ENCODE measurements at places on chromosomes 12 and 14.

DNA sequence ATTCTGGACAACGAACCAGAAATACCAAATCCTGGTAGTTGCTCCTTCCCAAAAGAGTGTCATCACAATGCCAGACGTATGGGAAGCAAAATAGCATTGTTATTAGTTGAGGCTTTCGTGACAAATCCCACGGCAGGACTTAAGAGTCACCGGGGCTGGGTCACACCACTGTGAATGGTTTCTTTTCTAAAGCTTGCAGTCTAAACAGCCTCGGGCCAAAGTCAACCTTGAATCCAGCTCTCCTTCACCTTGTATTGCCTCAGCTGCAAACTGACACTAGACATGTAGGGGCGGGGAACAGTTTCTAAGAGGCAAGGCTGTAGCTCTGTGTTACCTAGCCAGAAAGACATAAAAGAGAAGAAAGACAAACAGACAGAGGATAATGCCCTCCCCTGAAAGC, 734.8 kb downstream of the MED13L start:
- no peak for DNase-seq

DNA sequence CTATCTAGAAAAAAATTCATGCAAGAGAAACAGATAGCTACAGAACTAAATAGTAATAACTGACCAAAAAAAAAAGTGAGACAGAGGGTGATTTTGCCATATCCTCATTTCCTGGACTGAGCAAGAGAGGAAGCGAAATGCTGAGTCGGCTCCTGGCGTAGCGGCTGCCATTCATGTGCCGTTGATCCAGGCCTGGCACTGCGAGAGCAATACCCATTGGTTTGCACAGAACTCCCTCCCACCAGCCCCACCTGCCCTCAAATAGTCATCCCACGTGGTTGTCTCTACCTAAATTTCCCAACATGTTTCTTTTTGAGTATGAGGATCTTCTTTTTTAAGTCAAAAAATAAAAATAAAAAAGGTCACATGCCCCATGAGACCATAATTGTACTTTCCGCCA, 9.4 kb upstream of the WNT5B start:
- DNase-seq, result no peak

DNA sequence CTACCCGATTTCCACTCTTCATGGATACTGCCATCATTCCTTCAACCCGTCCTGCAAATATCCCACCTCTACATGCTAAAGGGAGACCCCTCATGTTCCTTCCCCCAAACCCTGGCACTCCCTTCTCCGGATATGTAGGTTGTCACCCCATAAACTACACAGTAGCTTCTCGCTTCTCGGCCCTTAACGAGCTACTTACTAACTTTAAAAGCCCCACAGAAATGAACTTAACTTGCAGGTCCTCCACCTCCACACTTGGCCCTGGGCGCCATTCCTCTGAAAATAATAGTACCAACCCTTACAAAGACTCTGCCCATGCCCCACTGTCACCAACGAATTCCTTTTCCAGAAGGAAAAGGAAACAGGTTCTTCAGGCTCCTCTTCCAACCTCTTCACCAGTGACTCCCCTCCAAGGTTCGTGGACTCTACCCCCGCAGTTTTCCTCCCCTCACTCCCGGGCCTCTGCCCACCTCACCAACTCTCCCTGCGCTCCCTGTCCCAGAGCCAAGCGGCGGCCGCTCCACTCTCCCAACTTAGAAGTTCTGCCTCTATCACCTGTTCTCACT, 1.2 kb downstream of the SPPL3 start:
- DNase-seq, result no peak

DNA sequence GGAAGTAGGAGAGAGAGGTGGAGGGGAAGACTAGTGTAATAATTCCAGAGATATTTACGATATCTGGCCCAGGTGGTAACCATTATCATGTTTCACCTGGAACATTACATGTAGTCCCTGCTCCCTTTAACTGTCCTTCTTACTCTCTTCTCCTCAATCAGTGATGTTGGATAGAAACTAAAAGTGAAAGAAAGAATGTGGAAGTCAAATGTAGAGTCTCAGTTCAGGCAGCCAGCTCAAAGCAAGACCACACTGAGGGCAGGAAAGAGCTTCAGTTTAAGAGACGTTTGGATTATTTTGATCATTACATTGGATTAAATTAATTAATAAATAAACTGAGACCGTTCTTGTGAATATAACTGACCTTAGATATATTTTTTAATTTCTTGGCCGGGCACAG, 594.4 kb downstream of the FLRT2 start:
- no peak for DNase-seq

GRCh38 chr12:65761301-65761700, 63.0 kb upstream of the HMGA2 start:
- DNase-seq, result no peak

- DNase-seq, result no peak
Observed at GRCh38 chr14:95431199-95432143, 85.0 kb downstream of the SYNE3 start.

GRCh38 chr12:119949145-119949544, 39.9 kb upstream of the BICDL1 start:
- DNase-seq, result no peak

GRCh38 chr14:70748422-70748821, 60.9 kb downstream of the MAP3K9 start:
- no peak for DNase-seq

DNA sequence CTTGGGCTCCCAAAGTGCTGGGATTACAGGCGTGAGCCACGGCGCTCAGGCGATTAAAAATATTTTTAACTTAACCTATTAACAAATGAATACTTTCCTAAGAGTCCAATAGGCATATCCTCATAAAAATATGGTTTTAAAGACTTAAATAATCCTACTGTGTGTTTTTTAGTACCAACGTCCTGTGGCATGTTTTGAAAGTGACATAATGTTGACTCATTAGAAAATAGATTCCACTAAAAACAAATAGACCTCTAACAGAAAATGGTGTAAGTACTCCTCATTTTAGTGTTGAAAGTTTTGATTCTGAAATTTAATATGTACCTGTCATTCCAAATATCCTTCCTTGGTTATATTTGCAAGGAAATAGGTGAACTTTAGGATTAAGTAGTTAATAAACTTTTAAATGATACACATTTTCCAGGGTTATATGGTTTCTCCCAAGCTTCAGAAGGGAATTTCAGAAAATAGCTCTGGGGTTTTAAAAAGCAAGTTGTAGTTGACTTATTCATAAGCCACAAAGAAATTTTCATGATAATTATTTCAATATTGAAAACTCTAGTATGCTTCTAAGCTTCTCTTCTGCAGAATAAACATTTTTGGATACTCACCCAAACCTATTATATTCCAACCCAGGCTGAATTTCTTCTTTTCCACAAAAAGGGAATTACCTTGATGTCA, 12.1 kb upstream of the LUM start:
- DNase-seq, result no peak

DNA sequence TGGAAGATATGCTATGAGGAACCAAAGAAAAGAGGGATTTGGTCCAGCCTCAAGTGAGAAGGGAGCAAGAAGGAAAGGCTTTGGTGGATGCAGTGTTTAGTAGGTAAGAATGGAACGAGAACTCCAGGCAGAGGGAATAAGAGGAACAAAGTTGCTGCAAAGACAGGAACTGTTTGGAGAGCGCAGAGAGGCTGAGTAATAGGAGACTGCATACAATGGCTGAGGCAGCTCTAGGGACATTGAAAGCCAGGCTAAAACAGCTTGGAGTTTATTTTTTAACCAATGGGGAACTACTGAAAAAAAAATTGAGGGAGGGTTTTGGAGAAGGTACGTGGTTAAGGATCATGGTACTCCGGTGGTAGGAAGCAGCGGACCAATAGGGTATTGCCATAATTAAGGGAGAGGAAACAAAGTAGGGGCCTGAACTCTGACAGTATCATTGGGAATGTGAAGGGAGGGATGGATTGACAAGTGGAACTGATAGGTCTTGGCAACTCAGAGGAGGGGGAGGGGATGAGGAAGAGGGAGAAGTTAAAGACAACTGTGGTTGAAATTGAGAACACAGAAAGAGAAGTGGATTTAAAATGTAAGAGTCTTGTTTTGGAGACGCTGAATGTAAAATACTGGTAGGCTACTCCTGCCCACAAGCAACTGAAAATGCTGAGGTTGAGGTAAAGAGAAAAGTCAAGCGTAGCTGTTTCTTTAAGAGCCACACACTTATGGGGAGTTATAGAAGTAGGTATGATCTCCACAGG, 4.8 kb downstream of the ASCL4 start:
- DNase-seq, result no peak
